ENCODE measurements at places on chromosomes 6 and 20. TPM values are rescaled to one million over a fixed set of nuclear protein-coding genes. Genes with fewer than 3 reads are reported as not detected.
A peak's percentile ranks its signal among the peaks of the same experiment; 100 is the strongest.

DNA sequence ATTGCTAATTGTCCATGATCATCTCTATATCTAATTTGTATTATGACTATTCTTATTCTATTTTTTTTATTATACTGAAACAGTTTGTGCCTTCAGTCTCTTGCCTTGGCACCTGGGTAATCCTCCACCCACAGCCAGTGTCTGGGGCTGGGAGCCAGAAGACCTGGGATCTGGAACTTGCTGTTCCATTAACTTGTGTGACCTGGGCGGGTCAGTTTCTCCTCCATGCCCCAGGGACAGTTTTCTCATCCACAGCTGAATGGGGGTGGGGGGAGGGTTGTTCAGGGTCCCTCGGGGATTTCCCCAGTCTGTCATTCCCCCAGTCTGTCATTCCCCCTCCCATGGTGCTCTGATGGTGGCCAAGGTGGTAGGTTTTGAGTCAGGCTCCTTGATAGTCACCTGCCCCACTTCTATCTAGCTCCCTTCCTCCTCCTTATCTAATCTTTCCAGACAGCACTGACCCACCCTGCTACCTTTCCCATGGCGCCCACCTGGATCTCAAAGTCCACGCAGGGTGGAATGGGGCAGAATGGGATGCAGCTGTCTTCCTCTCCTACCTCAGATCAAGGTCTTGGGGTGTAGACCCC is 10.9 kb downstream of the ITPR3 start:
- no peak for DNase-seq

DNA sequence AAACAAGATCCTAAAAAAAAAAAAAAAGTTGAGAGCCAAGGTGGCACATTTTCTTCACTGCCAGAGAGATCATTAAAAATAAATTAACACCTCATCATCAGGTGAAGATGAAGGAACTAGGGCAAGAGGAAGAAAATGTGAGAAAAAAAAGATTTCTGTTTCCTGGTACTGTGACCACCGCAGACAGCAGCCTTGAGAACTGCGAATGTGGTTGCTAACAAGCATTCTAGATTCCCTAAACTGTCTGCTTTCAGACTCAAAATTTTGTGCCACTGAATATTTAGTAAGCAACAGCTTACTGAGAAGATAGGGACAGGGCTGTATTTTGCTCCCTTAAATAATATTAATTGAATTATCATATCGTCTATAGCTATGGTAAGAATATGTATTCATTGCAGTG is 24.1 kb upstream of the MBOAT1 start:
- no peak for DNase-seq

CASS4 gene
- total RNA-seq: 12.9 TPM

GRCh38 chr20:58228484-58229197 is at the start of gene ANKRD60:
ANKRD60 (minus strand) TSS chr20:58228653; CDS start chr20:58228653, 0 bp downstream.
- peak; percentile 85 for DNase-seq

DNA sequence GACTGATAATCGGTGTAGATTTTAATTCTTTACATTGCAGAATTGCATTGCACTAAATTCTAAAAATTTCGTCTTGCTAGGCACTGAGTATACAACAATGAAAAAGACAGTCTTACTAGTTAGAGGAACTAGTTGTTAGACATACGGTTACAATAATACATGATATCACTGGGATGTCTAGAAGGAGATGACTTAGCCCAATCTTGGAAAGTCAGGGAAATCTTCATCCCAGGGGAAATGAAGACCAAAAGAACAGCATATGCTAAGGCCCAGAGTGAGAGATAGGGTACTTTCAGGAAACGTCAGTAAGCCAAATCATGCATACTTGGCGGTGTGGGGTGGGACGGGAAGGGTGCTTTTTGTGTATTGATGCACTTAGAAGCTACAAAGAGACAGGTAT is 901 bp downstream of the CEP57L1 start:
- DNase-seq: no peak

GRCh38 chr6:117276778-117277316 is 11.5 kb downstream of the VGLL2 start:
- no peak for DNase-seq

DNA sequence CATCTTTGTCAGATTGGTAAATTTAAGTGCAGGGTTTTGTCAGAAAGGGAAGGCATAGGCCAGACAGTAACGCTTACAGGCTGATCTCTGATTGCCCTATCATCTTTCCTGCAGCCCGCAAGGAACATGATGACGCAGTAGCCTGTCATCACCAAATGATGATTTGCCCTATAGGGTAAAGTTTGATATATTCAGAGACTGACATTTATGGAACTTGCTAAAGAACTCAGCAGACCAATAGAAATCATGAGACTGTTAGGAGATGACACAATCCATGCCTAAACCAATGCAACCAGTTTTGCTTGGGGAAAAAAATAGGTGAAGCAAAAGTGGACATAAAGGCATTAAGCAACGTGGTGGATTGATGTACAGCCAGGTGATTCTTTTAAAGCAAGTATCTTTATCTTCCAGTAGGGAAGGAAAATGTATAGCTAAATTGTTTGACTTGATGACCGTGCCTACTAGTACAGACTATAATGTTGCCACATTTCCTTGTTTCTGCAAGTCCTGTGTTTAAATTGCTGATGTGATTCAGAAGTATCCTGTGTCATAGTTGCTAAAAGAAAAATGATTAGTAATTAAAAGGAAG is 2.4 kb downstream of the NUS1 start:
- DNase-seq: no peak

DNA sequence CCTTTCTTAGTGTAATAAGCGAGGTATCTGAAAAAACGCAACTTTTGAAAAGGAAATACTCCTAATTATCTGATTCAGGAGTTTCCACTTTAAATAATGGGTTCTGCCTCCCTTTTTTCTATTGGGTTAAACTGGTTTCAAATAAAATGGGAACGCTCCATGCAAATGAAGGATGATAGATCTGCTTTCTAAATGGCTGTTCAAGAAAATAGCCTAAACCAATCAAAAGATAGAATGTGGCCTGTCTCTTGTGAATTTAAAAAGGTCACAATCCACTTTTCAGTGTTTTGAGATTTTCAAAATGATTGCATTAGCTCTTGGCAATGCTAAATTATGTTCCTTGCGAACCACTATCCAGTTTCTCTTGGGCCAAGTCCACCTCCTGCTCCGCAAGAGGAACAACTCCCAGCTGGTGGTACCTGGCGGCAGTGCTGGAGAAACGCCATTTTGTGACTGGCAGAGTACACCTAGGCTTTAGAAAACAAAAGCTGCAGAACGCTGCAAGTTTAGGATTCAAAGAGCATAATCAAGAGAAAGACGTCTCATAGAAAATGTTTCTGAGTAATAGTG is 56.7 kb downstream of the TRIM38 start:
- DNase-seq: no peak

- DNase-seq: no peak
Measured at GRCh38 chr6:19551611-19552010, 285.6 kb upstream of the ID4 start.

- no peak for DNase-seq
Measured at GRCh38 chr6:11230158-11231107, 2.0 kb downstream of the NEDD9 start.

PXMP4 gene
- total RNA-seq: 12.1 TPM

- no peak for DNase-seq
Measured at GRCh38 chr6:153063936-153064335, 61.4 kb upstream of the MTRF1L start.

GRCh38 chr6:54060286-54060685 is 51.0 kb upstream of the MLIP start:
- no peak for DNase-seq

GRCh38 chr6:33781131-33781975 is 7.6 kb downstream of the LEMD2 start:
- DNase-seq: no peak

- DNase-seq: no peak
Measured at GRCh38 chr6:81084776-81085430, 667.6 kb downstream of the TENT5A start.

- DNase-seq: peak; percentile 19
Measured at GRCh38 chr6:90610751-90611542, 24.1 kb upstream of the MAP3K7 start.

GPSM3 gene
- total RNA-seq: 276 TPM

DNA sequence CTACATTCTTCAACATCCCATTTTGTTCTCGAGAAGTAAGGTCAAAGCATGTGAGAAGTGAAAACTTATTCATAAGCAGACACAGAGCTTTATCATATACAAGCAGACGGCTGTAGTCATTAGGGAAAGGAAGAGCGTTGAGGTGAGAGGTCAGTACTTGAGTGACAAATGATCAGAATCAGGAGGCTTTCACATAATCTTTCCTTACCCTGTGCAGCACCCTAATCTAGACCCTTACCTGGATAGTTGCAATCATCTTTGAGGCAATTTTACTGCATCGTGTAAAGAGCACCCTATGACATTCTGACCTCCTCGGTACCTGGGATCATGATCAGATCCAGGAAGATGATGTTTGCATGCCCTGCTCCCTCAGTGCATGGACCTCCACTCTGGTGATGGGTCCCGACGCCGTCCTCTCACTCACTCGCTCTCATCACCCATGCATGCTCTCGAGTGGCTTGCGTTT is 62.7 kb downstream of the RNF182 start:
- DNase-seq: no peak

DNA sequence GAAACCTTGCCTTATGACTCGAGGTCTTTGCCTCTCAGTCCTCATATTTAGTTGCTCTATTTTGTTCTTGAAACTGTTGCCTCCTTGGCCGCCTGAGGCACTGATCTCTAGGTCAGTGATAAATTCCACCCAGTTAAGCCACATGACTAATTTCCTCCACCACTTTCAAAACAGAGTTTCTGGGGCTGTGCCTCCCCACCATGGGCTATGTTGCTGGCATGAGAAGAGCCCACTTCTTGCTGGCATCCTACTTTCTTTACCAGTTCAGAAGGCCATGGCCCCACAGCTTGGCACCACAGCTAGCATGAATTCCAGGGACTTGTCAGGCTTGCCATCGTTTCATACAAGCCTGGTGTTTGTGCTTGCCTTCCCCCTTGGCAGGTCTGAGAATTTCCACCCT is 361.4 kb upstream of the JAG1 start:
- no peak for DNase-seq

DNA sequence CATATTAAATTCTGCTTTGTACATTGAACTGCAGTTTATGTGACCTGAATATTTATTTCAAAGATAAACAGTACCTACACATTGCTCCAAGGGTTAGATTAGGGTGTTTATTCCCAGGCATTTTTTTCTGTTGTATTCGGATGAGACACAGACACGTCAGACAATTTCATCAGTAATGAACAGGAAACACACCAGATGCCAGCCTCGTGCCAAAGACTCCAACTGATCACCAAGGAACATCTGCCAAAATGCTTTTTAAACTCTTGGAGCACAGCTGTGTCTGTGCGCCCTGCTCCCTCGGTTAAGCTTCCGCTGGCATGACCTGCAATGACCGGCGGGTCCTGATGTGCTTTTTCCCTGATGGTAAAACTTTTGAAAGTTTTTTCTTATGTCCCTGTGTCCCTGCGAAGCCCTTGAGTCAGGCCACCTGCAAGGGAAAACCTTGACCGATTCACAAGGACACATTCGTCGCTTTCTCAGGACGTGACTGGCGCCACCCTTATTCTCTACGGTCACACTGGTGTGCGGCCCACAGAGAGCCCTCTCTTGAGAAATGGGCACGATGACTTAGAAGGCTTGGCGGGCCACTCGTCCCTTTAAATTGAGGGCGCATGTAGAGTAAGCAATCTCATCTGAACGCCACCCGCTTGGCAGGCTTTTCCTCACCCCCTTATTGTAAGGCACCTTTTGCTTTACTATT is 173.9 kb downstream of the QKI start:
- no peak for DNase-seq

WFDC10B gene
- not detected for total RNA-seq

DNA sequence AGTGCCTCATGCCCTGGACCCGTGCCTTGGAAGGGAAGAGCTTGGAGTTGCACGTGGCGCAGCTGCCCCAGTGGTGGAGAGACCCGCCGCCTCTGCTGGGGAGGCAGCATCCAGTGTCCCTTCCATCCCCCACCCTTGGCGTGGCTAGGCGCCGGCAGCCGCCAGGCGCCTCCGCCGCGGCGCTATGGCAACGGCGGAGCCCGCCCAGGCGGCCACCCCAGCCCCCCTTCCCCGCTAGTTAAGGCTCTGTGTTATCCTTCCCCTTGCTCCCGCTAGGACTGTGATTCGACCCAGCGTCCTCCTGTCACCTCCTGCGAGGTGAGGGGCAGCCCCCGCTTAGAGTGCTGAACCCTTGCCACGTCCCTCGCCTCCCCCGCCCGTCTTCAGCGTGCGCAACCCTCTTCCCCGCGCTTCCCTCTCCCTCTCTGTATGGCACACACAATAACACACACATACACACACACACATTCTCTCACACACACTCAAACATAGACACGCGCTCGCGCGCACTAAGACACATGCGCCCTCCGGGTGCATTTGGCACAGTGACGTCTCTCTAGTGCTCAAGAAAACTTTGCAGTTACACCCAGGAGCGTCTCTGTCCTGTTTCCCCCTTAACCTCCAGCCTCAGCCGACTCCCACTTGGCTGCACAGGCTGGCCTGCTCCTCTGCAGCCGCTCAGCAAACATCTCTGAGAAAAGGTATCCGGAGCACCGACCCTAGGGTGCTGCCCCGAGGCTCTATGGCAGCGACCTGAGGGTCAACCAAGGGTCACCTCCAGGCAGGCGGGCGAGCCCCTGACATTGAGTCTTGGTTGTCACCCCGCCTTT is 8.5 kb downstream of the GRIK2 start:
- no peak for DNase-seq

- no peak for DNase-seq
Measured at GRCh38 chr6:107271208-107271790, 156.0 kb upstream of the BEND3 start.

DNA sequence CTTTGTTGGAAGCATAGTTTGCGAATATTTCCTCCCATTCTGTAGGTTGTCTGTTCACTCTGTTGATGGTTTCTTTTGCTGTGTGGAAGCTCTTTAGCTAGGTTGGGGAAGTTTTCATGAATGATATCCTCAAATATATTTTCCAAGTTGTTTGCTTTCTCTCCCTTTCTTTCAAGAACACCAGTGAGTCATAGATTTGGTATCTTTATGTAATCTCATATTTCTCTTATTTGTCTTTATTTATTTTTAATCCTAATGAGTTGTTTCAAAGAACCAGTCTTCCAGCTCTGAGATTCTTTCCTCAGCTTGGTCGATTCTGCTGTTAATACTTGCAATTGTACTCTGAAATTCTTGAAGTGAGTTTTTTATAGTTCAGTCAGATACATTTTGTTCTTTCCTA is 628.0 kb upstream of the ID4 start:
- DNase-seq: no peak
